Amniotic stem cell (primary cell): ENCODE measurements at places on chromosomes 16 and 17.

DNA sequence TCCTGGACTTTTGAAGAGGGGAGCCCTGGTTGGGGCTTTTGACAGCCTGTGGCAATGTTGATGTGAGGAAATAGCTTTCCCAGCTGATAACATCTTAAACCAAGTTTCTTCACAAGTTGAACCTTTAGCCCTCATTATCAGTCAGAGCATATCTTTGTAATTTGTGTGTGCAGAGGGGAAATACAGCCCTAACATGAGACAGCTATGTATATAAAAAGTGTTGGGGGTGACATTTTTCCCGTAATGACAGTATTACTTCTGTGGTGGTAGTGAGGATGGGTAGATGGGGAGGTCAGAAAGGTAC, 221.1 kb downstream of the FTO start:
- DNase-seq = no peak

GRCh38 chr16:88467541-88467944, 14.5 kb downstream of the ZFPM1 start:
- DNase-seq = no peak

DNA sequence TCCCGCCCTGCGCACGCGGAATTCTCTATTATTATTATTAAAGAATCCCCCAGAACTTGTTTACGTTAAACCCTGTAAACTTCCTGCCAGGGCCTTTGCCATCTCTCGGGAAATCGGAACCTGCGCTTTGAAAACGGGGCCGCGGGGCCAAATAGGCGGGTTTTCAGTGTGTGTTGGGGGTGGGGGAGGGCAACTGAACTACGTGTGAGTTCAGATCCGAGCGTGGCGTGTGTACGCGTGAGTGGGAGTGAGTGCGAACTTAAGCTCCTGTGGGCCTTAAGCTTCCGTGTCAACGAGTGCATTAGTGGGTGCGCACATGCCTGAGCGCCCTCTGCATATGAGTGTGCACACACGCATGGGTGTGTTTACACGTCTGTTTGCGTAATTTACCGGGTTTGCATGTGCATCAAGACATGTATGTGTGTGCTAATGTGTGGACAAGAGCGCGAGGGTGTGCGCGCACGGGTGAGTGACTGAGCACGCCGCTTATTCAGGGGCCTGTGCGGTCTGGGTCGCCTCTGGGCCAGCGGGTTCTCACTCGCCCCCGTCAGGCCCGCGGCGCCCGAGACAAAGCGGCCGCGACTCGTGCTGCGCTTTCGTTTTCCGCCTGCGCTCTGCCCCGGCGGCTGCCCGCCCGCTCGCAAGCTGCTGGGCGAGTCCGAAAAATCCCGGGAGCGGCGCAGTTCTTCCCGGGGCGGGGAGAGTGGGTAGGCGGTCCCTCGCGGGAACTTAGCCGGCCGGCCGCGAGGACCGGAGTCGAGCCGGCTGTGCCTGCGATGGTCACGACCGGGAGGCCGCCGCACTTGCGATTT, 1.2 kb upstream of the FOXF1 start:
- peak; percentile 58 for DNase-seq

DNA sequence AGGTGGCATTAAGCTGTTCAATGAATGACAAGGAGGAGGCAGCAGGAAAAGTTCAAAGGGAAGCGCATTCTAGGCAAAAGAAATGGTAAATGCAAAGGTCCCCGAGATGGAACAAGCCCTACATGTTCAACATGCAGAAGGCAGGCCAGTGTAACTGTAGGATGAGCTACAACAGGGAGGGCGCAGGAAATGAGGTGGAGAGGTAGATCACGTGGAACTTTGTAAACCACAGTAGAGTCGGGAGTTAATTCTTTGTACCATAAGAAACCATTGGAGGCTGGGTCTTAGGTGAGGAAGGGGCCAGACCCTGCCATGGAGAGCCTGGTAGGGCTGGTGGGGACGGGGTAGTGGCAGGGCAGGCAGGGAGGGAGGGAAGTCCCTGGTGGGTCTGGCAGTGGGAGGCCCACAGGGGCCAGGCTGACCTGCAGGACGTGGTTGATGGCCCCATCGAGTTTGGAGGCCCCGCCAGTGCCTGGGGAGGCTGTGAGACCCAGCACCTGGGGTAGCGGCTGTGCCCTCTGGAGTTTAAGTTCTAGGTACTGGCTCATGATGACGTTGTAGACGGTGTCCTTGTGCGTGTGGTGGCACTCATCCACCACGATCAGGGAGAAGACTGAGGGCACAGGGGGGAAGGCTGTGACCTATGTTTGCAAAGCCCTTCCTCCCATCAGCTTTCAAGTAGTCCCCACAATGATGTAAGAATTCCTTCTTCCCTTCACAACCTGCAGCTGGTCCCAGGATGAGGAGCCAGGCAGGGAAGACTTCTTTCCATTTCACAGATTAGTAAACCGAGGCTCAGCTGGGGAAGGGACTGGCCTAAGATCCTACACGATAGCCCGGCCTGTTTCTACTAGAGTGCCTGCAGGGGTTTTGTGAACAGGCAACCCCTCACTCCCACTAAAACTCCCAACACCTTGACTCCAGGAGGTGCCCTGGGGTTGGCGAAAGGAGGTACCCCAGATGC, 1.9 kb downstream of the DHX58 start:
- no peak for DNase-seq

GRCh38 chr17:10605221-10605783, 51.8 kb downstream of the MYH3 start:
- no peak for DNase-seq

DNA sequence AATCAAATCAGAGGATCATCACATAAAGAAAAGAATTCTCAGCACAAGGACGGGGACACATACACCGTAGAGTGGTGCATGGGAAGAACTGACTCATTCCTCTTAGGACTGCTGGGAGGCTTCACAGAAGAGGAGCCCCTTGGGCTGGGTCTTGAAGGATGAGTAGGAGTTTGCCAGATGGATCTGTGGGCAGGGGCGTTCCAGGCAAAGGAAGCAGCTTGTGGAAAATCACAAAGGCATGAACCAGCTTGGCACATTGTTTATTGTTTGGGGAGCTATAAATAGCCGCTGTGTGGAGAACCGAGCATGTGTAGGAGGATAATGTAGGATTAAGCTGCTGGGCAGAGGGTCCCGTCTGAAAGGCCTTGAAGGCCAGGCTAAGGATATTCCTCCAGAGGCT, 5.1 kb upstream of the SLC16A11 start:
- DNase-seq = no peak
